Activated CD8-positive, alpha-beta T cell treated with anti-CD3 and anti-CD28 coated beads, Interleukin-2, amount 10 ng/mL, durations not matched to agents 7 days and 5 days (primary cell): ENCODE measurements at places on chromosomes 4 and X.

GRCh38 chr4:147769386-147769785 lies 37.5 kb downstream of the ARHGAP10 start:
- H3K27ac ChIP-seq = no peak overlapping the region
- no peak overlapping the region for H3K4me3 ChIP-seq
- H3K4me1 ChIP-seq = no peaks in the 10 kb centered on the region

DNA sequence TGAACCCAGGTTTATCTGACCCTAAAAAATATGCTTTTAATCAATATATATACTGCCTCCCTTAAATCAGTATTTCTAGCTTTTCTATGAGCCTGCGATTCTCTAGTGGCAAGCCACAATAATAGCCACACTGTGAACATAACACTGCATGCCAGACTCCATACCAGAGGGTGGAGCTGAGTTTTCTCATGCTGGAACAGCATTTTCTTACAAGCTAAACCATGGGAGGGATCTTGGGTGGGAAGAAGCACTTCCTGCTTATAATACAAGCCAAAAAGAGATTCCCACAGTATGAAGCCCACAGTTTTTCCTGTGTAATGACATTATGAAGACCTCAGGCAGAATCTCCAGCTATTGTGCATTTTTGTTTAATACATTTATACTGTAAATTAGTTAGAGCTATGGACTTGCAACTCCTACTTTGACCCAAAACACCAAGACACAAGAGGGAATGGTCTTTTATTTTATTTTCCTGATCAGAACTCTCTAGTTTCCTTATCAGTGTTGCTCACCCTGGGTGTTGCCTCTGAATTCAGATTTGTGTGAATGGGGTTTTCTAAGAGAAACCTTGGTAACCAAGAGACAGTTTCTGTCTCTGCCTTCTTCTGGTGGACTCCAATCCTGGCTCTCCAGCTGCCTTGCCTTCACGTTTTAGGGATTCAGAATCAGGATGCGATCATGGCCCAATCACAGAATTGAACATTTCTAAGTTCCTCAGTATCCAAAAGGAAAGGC lies 74.5 kb upstream of the EOLA2 start:
- no peak for DNase-seq
- H3K4me1 ChIP-seq = no peaks in the 10 kb centered on the region
- no peak overlapping the region for H3K4me3 ChIP-seq
- H3K27ac ChIP-seq = no peak overlapping the region
- no peaks in the 10 kb centered on the region for H3K36me3 ChIP-seq

DNA sequence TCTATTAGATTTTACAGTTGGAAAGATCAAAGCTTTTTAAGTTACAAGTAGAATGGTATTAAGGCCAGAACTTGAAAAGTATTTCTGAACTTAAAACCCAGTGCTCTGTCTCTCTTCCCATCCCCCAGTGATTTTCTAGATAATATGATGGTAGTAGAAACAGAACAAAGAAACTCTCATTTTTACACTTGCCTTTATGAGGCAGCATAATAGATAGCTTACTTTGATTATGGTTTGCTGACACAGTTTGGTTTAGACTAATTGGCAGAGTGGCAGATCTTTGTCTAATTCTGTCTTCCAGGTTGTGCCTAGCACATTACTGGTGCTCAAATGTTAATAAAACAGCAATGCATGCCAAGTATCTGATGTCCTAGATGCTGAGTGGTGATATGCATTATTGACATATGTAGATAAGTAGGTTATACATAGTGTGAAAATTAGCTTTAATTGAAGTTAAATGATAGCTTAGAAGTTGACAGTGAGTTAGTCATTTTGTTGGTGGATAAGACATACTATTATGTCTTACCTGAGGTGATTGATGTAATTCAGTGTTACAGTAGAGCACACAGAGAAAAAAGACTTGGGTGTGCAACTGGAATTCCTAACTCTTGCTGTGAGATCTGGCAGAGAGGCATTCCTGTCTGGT lies 4.3 kb upstream of the RAPGEF2 start:
- H3K27me3 ChIP-seq = peaks cover 11% of the 10 kb centered on the region
- no peak for DNase-seq
- no peaks in the 10 kb centered on the region for H3K36me3 ChIP-seq
- no peak overlapping the region for H3K27ac ChIP-seq
- no peak overlapping the region for H3K4me3 ChIP-seq

GRCh38 chrX:9355739-9356138 lies 109.1 kb upstream of the TBL1X start:
- H3K4me1 ChIP-seq = peaks cover 49% of the 10 kb centered on the region
- peaks cover 9% of the 10 kb centered on the region for H3K36me3 ChIP-seq
- H3K4me3 ChIP-seq = no peak overlapping the region
- peak overlapping the region; percentile 62 for H3K27ac ChIP-seq
- peak; percentile 41 for DNase-seq

DNA sequence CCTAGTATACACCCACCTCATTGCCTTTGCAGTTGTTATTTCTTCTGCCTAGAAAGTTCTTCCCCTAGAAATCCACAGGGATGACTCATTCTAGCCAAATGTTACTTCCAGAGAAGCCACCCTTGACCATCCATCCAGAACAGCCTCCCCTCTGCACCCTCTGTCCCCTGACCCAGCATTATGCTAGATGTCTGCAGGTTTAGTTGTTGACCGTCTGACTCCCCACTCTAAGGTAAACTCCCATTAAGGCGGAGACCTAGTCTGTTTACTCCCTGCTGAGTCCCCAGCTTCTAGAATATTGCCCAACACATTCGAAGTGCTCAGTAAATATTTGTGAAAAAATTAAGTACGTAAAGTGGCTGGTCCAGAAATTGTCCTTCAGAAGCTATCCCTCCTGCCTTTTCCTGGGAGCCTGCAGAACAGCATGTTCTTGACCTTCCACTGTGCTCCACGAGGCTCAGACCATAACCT lies 11.0 kb downstream of the SRD5A3 start:
- no peaks in the 10 kb centered on the region for H3K27me3 ChIP-seq
- peaks cover 11% of the 10 kb centered on the region for H3K36me3 ChIP-seq
- H3K4me1 ChIP-seq = peaks cover 7% of the 10 kb centered on the region
- no peak overlapping the region for H3K27ac ChIP-seq
- no peak overlapping the region for H3K4me3 ChIP-seq

DNA sequence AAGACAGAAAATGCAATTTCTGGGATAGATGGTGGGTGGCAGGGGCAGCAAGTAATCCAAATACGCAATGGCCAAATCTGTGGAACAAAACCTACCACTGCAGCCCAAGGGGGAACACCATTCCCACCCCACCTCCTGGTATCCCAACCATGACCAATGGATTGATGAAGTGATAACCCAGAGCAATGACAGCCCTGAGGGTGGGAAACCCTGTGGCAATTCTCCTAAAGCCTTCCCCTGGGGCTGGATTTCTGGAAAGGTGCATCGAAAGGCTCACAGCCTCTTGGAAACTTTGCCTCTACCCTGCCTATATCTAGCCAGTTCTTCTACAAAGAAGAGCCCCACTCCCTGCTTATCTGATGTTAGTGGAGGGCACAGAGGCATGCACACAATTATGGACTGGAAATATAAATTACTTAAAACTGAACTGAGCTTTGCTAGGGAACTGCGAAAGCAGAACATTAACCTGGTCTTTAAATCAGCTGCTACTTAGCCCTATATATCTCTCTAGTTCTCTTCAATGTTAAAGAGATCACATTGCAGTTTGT lies 59.9 kb upstream of the TXK start:
- no peaks in the 10 kb centered on the region for H3K27me3 ChIP-seq
- H3K36me3 ChIP-seq = no peaks in the 10 kb centered on the region
- DNase-seq = no peak
- no peak overlapping the region for H3K27ac ChIP-seq
- H3K4me1 ChIP-seq = peaks cover 3% of the 10 kb centered on the region

DNA sequence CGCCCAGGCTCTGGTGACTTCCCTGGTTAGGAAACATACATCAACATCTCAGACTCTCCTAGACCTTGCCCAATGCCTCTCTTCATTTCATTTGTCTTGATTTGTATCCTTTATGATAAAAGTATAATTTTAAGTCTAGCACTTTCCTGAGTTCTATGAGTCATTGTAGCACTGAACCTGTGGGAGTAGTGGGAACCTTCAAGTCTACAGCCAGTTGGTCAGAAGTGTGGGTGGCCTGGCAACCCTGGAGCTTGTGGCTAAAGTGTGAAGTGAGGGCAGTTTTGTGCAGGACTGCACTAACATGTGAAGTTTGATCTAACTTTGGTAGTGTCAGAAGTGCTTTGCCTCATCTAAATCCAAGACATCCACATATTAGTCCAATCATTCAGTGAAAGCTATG lies 259.3 kb upstream of the IGFBP7 start:
- DNase-seq = no peak
- H3K27ac ChIP-seq = no peak overlapping the region
- no peaks in the 10 kb centered on the region for H3K4me1 ChIP-seq
- H3K36me3 ChIP-seq = no peaks in the 10 kb centered on the region
